ENCODE measurements at places on chromosomes 3 and 15.

DNA sequence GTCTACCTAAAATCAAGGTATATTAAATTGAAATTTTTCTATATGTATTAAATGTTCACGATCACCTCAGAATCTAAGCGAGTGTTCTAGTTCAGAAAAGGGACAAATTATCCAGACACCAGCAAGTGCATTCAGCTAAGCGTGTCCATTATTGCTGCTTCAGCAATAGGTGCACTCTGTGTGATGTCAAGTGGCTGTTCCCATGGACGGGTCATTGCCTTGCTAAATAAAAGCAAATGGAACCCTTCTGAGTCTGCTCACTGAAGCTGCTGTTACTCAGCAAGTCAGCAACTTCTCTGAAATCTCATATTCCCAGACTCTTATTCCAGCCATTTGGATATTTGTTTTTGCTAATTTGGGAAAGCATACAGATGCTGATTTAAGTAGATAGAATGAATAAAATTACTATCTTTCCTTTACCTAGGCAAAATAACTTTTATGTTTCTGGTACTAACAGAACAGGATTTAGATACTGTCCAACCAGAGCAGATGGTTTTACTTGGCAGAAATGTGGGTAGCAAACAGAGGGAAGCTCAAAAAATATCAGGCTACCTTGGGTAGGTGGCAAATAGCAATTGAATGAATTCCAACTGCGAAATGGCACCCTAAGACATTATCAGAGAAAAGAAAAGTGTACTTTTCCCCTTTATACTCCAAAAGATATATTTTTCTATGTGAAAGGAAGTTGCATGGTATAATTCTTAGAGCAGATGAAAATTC lies 407.0 kb downstream of the GAP43 start:
- no peak for DNase-seq

- no peak for DNase-seq
Observed at GRCh38 chr3:188683032-188683521, 488.7 kb upstream of the TPRG1 start.

GRCh38 chr15:43190178-43190577 lies 5.0 kb downstream of the CCNDBP1 start:
- no peak for DNase-seq

GRCh38 chr3:39808467-39809180 lies 785 bp upstream of the MYRIP start:
- DNase-seq, result no peak

GRCh38 chr15:75622505-75622904 lies 3.0 kb downstream of the SNUPN start:
- DNase-seq, result no peak

GRCh38 chr3:100413613-100414012 lies 12.3 kb downstream of the LNP1 start:
- DNase-seq, result no peak

- DNase-seq, result no peak
Observed at GRCh38 chr15:64928626-64929220, 17.0 kb downstream of the ANKDD1A start.

DNA sequence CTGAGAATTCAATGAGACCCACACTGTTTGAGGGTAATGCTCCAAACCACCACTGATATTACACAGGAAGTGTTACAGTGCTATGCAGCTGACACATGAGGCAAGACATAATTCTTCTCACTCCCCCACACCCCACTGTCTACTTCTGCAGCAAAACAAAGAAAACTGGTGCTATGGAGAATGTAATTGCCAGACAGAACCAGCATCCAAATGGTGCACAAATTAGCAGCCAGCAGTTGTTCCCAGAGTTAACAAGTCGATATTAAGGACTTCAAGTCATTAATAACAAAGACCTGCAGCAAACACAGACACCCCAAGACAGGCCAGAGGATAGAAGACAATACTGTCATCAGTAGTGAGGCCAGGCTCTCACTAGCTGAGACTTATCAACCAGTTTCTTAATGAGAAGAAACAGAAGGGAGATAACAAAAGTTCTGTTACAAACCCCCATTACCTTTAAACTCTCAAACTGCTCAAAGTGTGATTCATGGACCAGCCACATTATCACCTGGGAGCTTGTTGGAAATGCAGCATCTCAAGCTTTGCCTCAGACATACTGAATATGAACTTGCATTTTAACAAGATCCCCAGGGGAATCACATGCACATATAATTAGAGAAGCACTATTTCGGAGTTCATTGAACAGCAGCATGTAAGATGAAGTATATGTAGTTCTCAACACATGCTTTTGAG lies 58.7 kb upstream of the FNDC3B start:
- no peak for DNase-seq

GRCh38 chr3:72309661-72310418 lies 524.9 kb upstream of the PROK2 start:
- no peak for DNase-seq

DNA sequence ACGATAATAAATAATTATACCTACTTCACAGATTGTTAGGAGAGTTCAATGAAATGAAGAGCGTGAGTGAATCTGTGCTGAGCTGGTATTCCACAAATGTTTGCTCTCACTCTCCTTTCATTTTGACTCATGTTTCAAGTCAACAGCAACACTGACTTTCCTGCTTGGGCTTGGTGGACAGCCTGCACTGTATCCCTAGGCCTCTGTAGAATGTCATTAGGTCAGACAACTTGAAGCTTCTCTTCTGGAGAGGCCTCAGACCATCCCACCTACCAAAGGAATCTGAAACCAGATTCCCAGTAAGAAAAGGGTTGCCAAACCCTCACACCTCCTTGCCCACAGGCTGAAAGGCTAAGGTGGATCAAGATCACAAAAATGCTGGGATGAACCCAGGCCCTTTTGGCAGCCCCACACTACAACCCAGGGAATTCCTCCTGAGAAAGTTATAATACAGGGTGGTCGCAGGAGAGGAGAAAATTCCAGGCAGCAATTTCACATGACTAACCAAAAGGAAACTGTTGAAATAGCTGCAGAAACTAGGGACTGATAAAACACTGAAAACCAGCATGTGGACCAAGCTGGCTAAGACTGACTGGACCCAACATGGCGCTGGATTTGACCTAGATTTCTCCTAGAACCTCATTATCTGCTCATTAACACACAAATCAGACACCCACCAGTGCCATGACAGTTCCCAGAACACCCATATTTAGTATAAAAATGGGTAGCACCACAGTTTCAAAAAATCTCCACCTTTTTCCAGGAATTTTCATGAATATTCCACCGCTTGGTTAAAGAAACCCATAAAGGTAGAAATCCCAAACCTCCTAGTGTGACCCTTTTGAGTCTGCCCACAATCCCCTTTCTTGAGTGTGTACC lies 57.0 kb upstream of the ZNF148 start:
- no peak for DNase-seq

DNA sequence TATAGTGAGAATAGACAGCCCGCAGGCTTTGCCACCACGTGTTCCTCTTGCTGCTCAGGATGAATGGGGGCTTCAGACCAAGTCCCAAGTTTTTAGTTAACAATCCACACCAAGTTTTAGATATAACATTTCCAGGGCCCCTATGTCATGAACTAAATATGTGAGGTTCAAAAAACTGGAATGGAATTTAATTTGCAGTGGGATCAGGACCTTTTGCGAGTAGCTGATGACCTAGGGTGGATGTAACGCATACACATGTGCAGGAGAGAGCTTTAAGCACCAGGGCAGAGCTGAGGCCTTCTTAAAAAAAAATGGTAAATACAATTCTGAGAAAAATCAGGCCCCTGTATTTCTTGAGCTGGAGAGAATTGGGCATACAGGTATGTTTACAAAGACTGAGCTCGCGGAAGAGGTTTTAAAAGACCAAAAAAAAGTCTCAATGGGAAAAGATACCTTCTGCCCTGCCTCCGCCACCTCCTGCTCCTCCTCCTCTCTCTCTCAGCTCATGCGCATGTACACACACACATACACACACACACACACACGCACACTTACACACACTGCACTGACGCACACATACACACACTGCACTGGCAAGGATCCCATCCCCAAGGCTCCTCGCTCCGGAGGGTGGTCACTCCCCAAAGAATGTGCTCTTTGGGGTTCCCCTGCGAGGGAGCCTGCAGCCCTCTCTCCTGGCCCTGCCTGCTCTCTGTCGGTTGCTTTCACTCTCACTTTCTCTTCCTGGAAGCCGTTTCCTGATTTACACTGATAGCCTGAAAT lies 48.2 kb upstream of the IGF1R start:
- no peak for DNase-seq

DNA sequence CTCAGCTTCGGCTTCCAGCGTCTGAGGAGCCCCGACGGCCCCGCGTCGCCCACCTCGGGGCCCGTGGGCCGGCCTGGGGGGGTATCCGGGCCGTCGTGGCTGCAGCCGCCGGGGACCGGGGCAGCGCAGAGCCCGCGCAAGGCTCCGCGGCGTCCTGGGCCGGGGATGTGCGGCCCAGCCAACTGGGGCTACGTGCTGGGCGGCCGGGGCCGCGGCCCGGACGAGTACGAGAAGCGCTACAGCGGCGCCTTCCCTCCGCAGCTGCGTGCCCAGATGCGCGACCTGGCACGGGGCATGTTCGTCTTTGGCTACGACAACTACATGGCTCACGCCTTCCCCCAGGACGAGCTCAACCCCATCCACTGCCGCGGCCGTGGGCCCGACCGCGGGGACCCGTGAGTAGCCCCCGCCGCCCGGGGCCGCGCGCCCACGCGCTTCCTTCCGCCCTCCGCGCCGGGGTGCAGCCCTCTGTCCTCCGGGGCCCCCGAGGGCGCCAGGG lies 462 bp downstream of the EDEM1 start:
- no peak for DNase-seq

DNA sequence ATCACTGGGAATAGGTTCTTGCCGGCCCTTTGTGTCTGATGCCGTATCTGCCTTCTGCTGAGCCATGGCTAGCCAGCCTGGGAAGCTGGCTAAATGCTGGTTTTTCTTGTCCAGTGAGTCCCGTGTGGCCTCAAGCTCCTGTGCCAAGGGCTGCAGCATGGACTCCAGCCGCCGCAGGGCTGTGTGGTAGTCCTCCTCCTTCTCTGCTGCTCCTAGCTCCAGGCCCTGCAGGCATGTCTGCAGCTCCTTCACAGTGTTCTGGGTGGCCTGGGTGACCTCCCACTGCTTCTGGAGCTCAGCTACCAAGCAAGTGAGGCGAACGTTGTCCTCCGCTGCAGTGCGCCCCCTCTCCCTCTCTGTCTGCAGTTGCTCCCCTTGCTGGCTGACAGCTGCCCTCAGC lies 24.9 kb downstream of the CXCR6 start:
- DNase-seq, result no peak

DNA sequence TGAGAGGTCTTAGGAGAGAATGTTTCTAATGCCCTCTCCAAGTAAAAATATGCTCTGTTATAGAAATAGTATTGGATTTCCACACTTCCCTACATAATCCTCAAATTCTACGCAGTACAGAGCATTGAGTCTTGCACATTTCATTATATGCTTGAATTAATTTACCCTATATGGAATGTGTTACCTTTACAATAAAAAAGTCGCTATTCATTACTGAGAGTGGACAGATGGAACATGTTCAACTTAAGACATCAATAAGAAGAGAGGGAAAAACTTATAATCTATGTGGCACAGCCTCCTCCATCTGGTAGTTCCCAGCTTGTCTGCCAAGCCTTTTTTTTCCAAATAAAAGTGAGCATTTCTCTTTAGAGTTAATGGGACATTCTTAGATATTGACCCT lies 417.9 kb downstream of the MECOM start:
- no peak for DNase-seq

- DNase-seq, result no peak
Observed at GRCh38 chr3:138326866-138327595, 2.6 kb downstream of the NME9 start.

- DNase-seq, result no peak
Observed at GRCh38 chr3:160564258-160564911, 986 bp downstream of the KPNA4 start.

DNA sequence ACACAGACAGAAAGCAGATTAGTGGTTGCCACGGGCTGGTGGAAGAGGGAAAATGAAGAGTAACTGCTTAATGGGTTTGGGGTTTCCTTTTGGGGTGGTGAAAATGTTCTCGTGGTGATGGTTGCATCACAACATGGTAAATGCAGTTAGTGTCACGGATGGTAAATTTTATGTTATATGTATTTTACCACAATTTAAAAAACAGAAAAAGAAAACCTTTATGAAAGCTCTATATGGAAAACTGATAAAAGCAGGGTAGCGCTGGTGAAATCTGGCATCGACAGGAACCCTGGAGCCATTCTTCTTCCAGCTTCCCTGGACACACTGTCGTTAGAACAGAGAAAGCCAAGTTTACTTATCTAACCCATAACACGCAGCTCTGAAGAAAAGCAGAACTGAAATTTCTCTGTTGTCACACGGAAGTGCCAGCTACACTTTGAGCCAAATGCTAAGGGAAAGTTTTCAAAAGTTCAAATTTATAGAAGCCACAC lies 287.7 kb upstream of the NR2F2 start:
- no peak for DNase-seq

DNA sequence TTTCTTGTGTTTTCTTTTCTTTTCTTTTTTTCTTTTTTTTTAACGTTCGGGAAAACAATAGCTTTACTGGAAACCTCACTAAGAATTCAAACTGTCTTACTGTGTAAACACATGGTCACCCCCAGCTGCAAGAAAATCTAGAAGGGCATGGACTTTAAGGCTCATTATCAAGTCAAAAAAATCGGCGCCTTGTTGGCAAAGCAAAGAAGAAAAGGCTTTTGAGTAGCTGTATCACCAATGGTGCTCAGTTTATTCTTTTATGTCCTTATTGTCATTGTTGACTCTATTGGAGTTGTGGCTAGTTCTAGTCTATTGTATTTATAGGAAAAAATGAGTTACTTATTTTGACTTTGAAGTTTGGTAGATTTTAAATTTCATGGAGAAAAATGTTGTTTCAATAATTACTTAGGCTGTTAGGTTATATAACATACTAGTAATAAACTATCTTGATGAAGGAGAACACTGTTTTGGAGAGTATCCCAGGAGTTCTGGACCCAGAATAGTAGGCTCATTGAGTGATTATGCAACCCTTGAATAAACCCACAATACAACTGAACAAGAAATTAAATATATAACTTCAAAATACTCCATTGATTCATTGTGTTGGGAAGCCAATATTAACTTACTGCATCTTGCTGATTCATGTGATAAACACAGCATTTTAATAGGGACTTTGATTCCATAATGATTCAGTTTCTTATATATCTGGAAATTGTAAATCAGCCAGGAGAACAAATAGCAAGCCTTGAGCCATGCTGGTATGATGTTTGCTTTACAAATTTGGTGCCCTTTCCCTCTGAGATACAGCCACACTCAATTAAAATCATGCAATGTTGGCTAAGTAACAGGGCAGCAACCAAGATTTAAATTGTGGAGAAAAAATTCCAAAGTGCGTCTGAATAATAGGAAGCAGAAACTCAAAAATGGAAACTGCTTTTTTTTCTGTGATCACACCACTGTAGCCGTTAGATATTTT lies 27.8 kb upstream of the GOLIM4 start:
- no peak for DNase-seq
